ENCODE measurements at places on chromosomes 4 and X.
A peak's percentile ranks its signal among the peaks of the same experiment; 100 is the strongest.

DNA sequence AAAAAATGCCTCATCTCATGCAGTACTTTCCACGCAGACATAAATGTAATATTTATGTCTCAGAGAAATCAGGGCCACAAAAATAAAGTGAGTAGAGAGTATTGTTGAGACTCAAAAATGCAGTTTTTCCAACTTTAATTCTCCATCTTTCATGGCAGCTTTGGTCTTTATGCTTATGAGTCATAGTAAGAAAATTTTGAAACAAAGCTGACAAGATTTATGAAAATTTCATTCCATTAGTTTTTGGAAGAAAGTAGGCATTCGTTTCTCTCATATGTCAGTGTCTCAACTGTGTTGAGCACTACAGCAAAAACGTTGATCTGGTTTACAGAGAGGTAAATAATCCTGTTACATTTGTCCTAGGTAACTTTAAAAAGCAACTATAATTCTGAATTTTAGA lies 656.8 kb downstream of the IQCM start:
- DNase-seq, result no peak

DNA sequence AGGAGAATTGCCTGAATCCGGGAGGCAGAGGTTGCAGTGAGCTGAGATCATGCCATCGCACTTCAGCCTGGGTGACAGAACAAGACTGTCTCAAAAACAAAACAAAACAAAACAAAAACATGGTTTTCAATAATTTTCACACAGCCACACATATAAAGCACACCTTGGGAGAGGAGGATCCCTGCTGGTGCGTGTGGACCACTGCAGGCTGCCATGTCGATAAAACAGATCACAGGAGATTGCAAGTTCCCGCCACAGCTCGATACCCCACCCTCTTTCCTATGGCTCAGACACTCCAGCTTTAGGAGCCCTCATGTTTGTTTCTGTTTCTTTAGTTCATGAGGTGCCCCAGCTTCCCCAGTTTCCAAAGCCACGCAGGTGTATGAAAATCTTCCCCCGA lies 31.3 kb upstream of the CLDN24 start:
- no peak for DNase-seq

- no peak for DNase-seq
These were observed 88.6 kb upstream of the HHIP start for GRCh38 chr4:144557404-144557803.

GRCh38 chr4:54556051-54556450 lies 101.7 kb upstream of the KIT start:
- DNase-seq, result no peak

DNA sequence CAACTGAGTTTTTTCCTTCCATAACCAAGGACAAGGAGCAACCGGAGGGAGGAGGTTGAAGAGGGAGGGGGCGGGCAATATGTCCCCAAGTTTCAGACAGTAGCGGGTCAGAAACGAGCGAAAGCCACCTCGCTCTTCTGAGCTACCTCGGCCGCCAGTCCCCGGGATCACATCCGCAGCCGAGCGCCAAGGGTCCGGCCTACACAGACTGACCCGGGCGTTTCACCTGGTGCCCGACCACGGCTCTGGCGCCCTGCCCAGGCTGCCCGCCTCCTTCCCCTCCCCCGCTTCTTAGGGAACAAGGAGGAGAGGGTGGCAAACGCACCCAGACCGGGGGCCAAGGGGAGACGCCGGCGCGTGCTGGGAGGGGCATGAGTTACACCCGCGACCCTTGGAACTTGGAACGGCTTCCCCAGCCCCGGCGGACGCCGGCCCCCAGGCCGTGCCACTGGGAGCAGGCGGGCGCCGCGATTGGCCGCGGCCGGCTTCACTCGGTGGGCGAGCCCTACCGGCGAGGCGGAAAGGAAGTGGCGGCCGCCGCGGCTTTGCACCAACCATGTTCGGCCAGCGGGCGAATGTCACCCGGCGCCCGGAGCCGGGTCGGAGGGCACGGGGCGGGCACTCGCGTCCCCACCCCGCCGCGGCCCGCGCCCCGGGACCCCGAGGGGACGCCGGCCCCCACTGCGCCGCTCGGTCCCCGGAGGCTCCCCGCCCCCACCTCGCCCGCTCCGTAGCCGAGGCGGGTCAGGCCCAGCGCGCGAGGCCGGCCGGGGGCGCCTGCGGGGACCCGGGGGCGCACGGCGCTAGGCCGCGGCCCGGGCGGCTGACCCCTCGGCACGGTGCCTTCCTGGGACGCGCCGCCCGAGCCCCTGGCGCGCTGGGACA lies 1.5 kb downstream of the IRF2 start:
- DNase-seq, result peak; percentile 17

DNA sequence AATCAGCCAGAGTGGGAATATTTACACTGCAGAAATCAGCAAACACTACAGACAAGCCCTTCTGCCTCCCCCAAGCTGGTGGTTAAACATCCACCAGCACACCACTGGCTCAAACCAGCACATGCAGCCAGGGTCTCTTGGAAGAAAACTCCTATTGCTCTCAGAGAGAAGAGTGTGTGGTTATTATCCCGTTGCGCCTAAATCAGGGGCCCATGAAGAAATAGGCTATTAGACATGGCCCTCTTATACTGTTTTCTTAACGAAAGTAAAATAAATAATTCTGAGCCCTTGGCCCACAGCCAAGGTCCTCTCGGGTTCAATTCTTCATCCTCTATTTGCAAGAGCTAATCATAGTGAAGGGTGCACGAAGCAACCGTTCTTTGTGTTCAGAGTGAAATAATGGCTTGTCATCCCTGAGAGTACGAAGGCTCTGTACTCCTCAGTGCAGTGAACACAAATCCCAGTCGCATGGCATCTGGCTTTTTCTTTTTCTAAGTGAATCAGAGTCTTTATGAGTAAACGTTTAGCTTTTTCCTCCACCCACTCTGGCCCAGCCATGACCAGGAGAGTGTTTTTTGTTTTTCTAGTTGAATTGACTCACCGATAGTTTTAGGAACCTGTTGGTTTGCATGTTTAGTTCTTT lies 33.4 kb upstream of the RBM47 start:
- DNase-seq, result peak; percentile 86

DNA sequence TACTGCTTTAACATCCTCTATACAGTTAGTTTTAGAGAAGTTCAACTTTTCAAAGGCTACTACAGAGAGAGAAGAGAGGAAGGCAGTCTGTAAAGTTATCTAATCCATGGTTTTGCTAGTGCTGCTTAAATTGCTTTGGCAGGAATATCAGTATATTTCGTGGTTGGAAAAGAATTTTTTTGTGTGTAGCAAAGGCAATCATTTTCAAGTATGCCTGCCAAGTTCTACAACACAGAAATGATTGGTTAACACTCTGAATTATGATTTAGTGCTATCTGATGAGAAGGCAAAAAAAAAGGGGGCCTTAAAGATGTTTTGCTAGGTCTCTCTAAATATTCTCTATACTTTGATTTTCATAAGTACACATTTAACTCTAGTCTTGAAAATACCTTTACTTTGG lies 133.1 kb downstream of the JADE1 start:
- DNase-seq, result no peak

GRCh38 chrX:12269484-12269883 lies 131.2 kb downstream of the FRMPD4 start:
- no peak for DNase-seq

DNA sequence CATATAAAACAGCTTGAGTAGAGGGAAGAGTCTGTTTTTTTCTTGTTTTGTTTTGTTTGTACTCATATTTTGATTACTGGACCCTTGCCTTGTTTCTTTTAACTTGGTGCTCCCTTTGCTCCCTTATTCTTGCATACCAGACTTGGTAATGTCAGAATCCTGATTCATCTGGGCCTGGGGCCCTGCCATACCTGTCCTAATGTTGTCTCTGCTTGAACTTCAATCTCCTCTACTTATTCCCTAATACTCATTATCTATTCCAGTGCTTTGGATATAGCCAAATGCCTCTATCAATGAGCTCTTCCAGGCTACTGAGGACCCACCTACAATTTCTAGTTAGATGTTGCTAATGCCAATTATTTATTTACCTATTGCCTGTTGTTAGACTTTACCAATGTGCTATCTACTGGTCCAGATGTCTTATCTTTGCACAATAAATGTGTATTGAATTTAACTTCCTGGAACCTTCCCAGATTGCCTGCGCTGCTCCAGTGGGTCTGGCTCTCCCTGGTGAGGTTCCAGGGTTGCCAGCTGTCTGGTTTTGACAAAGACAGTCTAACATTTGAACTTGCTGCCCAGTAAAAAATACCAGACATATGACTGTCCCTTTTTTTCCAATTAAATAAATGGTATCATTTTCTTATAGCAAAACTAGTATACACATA lies 64.4 kb upstream of the ACSL4 start:
- DNase-seq, result no peak

- no peak for DNase-seq
These were observed 88.3 kb upstream of the BMP2K start for GRCh38 chr4:78687818-78688217.

GRCh38 chr4:128483816-128484215 lies 196.2 kb upstream of the PGRMC2 start:
- no peak for DNase-seq

DNA sequence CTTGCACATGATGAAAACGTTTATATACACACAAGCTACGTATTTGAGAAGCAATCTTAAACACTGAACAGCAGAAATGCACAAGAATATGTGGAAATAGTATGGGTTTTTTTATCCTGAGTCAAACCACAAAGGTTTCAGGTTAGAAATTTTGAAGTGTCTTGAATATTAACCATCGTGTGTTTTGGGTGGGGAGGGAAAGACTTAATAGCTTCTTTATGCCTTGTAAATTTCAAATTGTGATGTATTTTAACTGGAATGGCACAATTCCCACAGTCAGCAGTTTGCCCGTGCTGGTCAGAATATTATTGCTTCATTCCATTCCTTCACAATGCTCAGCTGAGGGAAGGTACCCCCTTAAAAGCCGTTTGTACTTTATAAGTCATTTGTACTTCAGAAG lies 67.4 kb upstream of the WDR1 start:
- DNase-seq, result no peak

- DNase-seq, result no peak
These were observed 9.1 kb downstream of the ARX start for GRCh38 chrX:25006586-25007058.

DNA sequence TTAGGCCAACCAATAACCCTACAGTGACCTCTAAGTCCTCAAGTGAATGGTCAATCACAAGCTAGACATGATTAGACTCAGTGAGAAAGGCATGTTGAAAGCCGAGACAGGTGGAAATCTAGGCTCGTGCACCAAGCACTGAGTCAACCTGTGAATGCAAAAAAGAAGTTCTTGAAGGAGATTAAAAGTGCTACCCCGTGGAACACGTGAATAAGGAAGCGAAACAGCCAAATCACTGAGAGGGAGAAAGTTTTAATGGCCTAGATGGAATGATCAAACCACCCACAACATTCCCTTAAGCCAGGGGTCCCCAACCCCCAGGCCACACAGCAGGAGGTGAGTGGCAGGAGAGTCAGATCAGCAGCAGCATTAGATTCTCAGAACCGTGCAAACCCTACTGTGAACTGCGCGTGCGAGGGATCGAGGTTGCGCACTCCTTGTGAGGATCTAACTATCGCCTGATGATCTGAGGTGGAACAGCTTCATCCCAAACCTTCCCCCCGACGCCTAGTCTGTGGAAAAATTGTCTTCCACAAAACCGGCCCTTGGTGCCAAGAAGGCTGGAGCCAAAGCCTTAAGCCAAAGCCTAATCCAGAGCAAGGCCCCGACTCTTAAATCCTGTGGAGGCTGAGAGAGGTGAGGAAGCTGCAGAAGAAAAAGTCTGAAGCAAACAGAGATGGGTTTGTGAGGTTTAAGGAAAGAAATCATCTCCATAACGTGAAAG lies 19.5 kb upstream of the PDE6B start:
- no peak for DNase-seq

DNA sequence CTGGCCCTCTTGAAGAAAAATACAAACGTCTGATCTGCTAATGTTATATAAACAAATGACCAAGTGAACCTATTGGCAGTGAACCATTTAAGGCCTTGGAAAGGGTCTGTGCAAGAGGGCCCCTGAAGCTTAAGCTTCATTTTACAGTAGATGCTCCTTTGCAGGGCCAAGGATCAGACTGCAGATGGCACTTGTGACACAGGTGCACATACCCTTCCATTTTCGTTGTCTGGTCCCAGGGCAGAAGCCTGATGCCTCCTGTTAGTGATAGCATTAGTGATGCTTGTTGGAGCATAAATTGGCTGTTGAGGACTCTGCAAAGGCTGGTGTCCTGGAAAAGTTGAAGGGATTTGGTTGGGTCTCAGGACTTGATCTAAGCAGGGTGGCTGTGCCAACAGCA lies 46.5 kb downstream of the ETNPPL start:
- DNase-seq, result no peak

DNA sequence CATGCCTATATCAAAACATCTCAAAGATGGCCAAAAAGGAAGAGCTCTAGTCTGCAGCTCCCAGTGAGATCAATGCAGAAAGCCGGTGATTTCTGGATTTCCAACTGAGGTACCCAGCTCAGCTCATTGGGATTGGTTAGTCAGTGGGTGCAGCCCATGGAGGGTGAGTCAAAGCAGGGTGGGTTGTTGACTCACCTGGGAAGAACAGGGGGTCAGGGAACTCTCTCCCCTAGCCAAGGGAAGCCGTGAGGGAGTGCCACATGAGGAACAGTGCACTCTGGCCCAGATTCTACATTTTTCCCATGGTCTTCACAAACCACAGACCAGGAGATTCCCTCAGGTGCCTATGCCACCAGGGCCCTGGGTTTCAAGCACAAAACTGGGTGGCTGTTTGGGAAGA lies 57.3 kb upstream of the FGF16 start:
- DNase-seq, result no peak

GRCh38 chr4:1082215-1083182 lies 30.9 kb downstream of the RNF212 start:
- DNase-seq, result peak; percentile 52

GRCh38 chr4:60345392-60345791 lies 854.7 kb upstream of the ADGRL3 start:
- no peak for DNase-seq

DNA sequence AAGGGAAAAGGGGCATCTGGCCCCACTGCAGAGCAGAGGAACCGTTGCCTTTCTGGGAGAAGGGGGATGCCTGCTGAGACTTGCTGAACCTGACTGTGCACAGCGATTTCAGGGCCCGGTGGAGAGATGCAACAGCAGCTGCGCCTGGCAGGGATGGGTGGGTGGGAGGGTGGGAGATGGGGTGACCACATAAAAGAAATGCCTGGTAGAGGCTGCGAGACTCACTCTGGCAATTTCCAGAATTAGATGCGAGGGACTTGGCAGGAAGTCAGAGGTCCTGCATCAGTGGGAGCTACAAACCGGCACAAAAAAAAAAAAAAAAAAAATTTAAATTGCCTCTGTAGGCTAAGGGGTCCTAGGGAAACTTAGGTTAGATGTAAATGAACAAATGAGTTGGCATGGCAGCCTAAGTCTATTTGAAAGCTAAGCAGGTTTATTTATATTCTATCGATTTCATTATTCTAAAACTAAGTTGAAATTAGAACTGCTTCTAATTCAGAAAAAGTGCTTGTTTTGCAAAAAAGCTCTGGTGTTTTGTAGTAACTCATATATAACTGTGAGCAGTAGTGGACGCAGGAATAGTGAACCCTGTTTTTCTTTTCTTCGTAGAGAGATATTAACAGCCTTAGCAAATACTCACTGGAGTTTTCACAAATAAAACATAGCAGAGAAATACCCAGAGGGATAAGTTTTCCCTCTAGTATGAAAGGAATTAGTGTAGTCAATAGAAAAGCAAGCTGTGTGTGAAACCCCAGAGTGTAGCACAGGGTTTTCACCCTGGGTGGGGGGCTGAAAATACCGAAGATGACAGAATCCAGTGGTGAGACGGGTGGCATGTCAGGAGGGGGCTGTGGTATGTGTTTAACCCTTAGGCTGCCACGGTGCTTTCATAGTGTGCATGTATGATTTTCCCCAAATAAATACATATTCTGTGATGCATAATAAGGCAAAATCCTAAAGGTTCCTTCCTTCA lies 130.1 kb downstream of the EGF start:
- DNase-seq, result no peak

GRCh38 chr4:162706051-162706450 lies 460.6 kb downstream of the NAF1 start:
- DNase-seq, result no peak

GRCh38 chrX:16638533-16638932 lies 11.4 kb upstream of the S100G start:
- no peak for DNase-seq
